ENCODE measurements at places on chromosomes 5 and 9. TPM values are rescaled to one million over a fixed set of nuclear protein-coding genes. Genes with fewer than 3 reads are reported as not detected.

DNA sequence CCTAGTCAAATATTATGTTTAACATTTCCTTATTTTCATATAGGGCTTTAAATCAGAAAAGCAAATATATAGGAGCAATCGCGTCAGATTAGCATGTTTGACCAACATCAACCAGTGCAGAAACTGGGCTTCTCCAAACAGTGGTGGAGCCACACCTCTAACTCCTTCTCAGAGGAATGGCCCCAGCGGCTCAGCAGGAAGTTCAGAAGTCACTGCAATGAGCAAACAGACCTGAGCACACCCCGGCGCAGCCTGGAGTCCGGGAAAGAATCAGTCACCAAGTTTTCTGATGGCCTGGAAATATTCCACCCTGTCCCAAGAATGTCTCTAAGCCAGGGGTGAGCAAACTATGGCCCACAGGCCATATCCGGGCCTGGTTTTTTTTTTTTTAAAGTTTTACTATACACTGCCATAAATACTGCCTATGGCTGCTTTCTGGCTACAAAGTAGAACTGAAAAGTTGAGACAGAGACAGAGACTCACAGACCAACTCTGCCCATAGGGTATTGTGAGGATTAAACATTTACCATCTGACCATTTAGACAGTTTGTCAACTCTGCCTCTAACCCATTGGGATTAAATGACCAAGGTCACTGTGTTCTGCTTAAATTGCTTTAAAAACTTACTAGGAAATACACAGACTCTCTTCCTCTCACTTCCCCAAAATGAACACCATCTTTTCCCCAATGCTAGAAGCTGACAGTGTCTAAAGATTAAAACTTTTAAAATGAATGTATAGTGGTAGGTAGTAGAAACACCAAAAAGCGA lies 5.4 kb downstream of the GOLM1 start:
- no peak for DNase-seq

- DNase-seq, result no peak
These were observed 23.0 kb upstream of the CEP72 start for GRCh38 chr5:589173-589572.

DNA sequence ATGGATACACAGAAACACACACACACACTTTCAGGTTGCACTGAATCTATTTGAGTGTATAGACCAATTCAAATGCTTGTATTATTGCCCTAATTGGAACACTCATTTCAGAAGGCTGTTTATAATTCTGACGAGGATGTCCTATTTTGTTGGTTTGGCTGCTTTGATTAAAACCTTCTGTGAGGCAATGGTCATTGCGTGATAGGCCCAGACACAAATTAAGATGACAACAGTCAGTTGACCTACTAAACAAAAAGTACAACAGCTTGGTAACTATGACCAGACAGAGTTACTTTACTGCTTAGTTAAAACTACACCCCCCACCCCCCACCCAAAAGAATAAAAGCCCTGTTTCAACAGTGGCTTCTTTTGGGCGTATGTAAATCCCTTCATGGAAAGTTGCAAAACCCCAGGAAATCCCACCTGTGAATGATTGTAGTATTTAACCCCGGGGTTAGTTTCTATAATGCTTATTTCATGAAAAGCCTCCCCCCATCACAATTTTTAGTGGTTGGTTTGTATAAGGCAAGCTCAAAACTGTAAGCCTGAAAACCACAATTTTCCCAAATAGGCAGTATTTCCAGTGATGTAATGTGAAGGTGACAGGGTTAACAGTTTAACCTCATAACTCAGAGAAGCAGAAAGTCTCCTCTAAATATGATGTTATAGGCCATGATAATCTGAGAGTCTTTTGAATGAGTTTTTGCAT lies 340.8 kb downstream of the FGF10 start:
- no peak for DNase-seq

DNA sequence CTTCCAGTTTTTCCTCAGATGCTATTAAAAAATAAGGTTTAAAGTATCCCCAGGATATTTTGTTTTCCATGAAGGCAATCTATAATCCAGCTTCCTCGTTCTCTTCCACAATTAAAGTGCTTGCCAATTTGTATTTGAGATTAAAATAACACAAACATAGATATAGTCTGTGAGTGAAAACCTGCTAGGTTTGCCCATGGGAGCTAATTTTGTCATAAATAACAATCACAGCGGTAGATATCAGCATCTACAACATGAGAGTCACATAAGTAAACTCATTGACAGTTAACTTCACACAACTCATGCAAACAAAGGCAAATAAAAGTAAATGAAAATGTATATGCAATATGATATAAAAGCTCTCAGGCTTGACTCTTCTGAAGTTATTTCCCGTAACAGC lies 29.2 kb upstream of the RASGRF2 start:
- no peak for DNase-seq

The FAM78A gene
- total RNA-seq, result 7.4 TPM

DNA sequence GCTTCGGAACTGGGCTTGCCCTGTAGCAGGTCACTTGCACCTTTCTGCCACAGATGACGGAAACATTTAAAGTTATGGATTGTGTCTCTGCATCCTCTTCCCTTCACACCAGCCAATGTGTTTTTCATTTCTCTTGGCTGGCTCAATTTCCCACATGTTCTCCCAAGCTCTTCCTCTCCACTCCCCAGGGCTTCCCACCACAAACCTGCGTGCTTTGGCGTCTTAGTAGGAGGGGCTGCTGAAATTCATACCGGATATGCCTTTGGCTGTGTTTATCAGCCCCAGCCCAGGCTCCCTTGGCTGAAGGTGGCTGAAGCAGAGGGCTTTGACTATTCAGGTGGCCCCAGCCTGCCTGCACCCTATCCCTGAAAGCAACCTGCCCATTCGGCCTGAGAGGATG lies 32.1 kb downstream of the ADRB2 start:
- DNase-seq, result no peak

DNA sequence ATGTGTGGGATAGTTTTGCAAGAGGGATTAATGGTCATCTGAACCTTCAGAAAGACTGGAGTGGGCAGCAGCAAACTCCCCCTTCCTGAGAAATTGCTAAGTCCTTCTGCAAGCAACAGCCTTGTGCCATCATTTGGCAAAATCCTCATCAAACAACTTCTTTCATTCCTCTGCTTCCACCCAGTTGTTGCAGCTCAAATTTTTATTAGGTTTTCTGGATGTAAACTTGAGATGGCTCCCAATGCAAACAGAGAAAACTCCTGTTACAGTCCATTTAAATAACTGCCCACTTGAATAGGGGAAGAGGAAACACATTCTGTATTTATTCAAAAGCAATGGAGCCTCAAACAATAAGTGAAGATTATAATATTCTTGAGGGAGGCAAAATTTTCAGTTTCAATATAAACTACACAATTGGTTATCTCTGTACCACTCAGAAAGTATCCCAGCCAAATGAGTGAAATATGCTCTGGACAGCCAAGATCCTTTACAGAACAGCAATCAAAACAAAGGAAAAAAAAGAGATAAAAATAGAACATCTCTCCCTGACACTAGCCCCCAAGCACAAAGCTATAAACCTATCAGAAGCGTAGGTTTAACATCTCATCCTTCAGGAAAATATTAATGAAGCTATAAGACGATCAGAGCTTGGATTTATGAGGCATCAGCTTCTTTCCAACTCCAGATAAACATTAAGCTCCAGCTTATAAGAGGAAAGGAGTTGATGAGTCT lies 17.3 kb upstream of the DAP start:
- DNase-seq, result no peak

DNA sequence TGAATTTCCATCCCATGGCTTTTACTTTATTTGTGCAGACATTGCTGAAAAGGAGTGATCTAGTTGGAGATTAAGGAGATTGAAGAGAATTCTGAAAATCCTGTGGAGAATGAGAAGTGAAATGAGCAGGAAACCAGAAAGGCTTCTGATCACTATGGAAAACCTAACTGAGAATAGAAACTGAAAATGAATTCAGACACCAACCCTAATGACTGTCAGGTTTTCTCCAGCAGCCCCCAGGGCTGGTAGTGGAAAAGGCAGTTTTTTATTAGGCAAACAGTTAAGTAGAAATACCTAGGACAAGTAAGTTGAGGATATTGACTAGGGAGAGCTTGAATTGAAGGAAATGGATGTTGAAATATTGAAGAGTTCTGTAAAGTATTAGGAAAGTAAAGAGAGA lies 14.7 kb upstream of the ARRDC3 start:
- DNase-seq, result no peak

DNA sequence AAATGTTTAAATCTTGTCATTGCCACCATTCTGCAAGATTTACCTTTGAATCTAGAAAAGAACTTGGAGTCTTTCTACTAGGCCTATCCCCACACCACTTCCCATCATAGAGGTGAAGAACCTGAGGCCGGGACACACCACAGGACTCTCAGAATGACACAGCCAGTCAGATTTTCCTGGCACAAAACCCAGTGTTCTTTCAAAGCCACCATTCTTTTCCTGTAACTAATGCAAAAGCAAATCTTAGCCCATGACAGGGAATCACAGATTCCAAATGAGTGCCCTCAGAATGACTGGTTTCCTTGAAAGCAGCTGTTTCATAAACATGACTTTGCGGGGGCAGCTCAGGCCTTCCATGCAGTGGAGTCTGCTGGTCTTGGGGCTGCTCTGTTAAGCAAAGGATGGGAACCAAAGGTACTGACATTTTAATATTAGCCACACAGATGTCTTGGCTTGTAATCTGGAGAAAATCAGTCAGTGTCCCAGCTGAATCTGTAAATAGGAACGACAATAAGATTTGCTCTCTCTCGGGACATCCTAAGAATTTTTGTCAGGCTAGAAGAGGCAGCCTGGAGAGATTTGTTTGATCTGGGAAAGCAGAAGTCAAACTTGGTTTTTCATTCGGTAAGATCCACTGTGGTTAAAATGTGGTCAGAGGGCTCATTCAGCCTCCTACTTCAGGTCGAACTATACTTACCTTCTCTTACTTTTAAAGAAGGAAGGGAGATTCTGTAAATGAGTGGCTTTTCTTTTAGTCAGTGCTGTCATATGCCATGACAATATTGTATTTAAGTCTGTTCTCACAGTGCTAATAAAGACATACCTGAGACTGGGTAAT lies 115.1 kb downstream of the PALM2AKAP2 start:
- DNase-seq, result no peak

DNA sequence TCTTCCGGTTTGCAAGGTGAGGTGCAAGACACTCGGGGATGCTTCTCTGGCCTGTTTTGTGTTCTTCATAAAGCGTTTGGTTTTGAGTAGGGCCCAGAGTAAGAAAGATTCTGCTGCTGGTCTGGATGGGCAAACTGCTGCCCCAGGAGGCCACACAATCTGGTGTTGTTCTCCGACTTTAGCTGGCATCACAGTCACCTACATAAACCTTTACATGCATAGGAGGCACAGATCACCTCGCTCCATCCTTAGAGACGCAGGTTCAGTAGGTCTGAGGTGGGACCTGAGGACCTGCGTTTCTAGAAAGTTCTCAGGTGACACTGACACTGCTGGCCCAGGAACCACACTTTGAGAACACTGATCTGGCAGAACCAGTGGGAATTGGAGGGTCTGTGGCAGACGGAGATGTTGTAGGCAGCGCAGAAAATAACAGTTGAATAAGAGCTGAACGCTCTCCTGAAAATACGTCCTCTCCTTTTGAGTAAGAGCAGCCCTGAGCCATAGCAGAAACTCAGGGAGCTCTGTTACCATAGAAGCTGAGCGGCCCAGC lies 3.9 kb upstream of the SLC6A3 start:
- no peak for DNase-seq

The KLHL3 gene
- 1.2 TPM for total RNA-seq

The C9orf153 gene
- not detected for total RNA-seq

GRCh38 chr9:78671785-78672184 lies 374.9 kb downstream of the PSAT1 start:
- DNase-seq, result no peak

- no peak for DNase-seq
These were observed 5.5 kb downstream of the IFNA8 start for GRCh38 chr9:21414220-21414940.

GRCh38 chr5:163434401-163434866 lies 3.0 kb upstream of the CCNG1 start:
- DNase-seq, result no peak

DNA sequence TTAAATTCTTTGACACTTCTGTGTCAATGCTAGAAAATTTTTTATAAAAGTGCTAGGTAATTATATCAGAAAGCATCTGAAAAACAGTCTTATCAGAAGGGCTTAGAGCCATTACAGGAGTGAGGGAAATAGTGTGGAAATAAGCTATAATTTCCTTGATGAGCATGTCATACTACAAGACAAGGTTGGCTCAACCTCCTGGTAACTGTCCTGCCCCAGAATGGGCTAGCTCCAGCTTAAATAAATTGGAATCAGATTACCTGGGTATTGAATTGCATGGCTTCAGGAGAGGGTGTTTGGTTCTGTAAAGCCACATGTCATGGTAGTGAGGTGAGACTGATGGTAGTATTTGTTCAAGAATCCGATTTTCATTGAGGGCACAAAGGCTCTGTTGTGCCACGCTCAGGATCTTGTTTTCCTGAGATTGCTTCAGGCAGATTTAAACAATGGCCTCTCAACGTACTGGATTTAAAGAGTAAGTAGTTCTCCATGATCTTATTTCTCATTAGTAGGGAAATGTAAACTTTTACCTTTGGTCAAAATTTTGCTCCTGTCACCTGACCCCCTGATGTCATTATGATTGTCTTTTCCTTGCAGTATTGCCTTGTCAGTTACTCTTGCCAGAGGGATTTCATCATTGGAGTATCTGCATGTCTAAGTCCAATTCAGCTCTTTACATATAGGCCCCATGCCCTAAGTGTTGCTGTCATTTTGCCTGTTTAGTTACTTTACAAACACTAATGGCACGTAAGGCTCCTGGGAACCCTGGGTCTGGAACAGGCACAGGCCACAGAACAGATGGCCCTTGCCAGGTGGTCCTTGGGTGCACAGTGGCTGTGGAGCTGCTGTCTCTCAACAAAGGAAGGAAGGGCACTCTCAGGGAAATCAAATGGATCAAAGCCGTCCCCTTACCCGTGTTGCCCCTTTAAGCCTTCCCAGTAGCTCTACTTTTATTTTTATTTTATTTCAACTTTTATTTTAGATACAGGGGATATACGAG lies 21.3 kb downstream of the TRIO start:
- no peak for DNase-seq

Data from G401 (cell line).